ENCODE measurements at places on chromosomes 2 and 18.
A peak's percentile ranks its signal among the peaks of the same experiment; 100 is the strongest.

- peak; percentile 49 for DNase-seq
Observed at GRCh38 chr18:11688972-11689668, at the start of gene GNAL. Gene GNAL, plus strand, starts transcription at chr18:11689264. Its CDS starts 300 bp downstream, at chr18:11689564.

DNA sequence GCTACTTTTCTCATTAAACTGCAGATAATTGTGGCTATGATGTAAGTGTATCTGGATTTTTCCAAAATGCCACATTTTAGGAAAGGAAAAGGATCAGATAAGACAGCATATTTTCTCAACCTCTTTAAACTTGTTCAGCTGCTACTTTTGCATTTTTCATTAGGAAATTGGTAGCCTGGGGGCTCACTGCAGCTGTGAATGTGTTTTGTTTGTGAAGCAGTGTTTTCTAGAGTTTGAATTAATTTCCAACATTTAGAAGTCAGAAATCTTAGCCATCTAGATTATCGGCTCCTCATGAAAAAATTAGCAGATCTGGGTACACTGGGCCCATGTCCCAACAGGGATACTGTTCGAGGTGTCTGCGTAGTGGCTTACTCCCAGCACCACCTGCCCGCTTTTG is 56.3 kb upstream of the ZDBF2 start:
- DNase-seq: no peak

DNA sequence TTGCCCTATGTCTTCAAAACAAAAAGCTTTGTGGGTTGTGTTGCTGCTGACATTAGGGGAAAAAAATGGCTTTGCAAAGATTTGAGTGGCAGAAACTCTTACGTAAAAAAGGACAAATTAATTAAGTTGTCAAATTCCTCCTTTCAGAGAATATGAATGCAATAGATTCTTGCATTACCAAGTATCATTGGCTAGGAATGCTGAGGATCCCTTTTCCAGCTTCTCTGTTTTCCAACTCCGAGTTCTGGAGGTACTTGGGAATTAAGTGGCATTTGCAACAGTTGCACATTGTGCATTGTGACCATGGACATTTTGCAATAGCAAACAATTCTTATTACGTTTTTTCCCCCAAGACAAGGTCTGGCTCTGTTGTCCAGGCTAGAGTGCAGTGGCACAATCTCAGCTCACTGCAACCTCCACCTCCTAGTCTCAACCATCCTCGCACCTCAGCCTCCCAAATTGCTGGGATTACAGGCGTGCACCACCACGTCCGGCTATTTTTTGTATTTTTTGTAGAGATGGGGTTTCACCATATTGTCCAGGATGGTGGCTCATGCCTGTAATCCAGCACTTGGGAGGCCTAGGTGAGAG is 29.9 kb upstream of the PPP1CB start:
- no peak for DNase-seq

- no peak for DNase-seq
Observed at GRCh38 chr2:189854187-189854586, 69.9 kb downstream of the PMS1 start.

DNA sequence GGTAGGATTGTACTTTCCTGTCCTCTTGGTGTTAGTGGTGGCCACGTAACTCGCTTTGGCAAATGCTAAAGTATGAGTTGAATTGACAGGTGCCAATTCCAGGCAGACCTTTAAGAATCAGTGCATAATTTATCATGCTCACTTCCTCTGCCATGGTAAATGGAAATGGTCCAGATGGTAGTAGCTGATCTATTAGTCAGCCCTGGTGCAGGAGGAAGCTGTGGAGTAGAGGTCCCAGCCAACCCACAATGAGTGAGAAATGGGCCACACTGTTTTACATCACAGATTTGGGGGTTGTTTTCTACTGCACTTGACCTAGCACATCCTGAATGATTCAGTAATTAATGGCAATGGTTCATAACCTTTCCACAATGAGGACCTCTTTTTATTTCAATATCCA is 104.4 kb downstream of the RGPD3 start:
- no peak for DNase-seq

- DNase-seq: no peak
Observed at GRCh38 chr2:118698564-118698963, 148.9 kb downstream of the EN1 start.

DNA sequence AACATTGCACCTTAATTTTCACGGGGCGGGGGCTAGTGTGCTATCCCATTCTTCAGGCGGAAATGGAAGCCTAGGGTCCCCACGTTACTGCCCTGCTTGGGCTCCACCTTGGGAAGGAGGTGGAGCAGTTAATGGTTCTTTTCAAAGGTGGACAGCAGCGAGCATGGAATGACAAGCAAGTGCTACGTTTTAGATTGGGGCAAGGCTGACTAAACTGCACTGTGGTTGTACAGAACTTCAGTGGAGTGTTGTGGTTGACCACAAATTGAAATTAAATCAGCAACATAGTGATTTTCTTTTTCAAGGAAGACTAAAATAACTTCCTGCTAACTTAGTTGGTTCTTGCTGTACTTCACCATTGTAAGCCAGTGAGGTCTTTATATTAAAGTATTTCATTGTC is 47.0 kb downstream of the CHRNA1 start:
- no peak for DNase-seq

GRCh38 chr2:85907671-85908157 is 18.9 kb upstream of the ST3GAL5 start:
- no peak for DNase-seq

- DNase-seq: no peak
Observed at GRCh38 chr2:197890168-197890567, 85.8 kb downstream of the PLCL1 start.

DNA sequence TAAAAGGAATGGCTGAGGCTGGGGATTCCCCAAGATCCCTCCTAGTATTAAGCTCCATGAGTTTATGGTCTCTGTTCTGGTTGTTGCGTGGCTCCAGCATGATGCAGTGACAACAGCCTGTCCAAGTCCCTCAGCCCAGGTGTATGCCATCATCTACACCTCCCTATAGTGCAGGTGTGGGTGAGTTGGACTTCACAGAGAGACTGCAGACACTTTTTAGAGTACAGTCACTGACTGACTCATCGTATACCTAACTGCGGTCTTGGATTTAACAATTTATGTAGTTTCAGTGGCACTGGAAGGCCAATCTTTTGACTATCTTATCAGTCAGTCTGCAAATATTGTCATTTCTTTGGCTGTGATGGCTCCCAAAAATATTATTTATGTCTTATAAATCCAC is 415.0 kb downstream of the TMX3 start:
- DNase-seq: no peak

DNA sequence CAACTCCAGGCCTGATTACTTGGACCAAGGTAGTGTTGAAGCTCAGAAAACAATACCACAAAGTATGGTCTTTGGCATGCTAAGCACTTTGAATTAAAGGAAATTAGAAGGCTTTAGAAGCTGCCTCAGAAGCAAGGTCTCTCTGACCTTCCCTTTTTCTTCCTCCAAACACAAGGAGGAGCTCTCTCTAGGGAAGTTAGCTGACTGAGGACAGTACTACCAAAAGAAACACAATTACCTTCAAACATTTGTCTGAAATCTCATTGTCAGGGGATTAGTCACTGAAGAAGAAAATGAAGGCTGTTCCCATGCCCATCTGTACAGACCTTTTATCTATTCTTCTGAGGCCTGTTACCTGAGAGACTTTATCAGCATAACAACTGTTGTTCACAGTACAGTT is 279.3 kb downstream of the CDH20 start:
- DNase-seq: no peak

GRCh38 chr2:68379184-68379708 is 14.2 kb downstream of the PLEK start:
- DNase-seq: no peak

GRCh38 chr18:63192885-63193349 is 126.7 kb downstream of the BCL2 start:
- DNase-seq: no peak
